ENCODE measurements at places on chromosomes 12 and 14.
A peak's percentile ranks its signal among the peaks of the same experiment; 100 is the strongest.

GRCh38 chr12:54606556-54606955 is 18.1 kb upstream of the PPP1R1A start:
- no peak for DNase-seq

- DNase-seq, result no peak
Measured at GRCh38 chr14:106235356-106236159, 709.2 kb downstream of the TMEM121 start.

- DNase-seq, result no peak
Measured at GRCh38 chr14:22497144-22497423, 91.9 kb downstream of the DAD1 start.

DNA sequence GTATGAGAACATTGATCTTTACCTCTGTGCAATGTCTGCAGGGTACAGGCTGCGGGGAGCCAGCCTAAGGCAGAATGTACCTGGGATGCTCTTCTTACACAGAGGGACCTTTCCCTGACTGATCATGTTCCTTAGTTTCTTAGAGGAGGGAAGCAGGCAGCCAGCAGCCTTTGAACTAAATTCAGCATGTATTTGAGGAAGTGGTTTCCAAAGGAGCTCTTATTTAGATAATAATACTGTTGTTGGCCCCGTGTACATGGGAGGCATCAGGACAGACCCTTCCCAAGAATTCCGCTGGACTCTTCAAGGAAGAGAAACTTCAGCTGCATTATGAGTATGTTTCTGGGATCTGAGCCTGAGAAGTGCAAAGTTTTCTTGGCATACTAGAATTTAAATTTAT is 98.8 kb downstream of the CCDC92 start:
- DNase-seq, result no peak

DNA sequence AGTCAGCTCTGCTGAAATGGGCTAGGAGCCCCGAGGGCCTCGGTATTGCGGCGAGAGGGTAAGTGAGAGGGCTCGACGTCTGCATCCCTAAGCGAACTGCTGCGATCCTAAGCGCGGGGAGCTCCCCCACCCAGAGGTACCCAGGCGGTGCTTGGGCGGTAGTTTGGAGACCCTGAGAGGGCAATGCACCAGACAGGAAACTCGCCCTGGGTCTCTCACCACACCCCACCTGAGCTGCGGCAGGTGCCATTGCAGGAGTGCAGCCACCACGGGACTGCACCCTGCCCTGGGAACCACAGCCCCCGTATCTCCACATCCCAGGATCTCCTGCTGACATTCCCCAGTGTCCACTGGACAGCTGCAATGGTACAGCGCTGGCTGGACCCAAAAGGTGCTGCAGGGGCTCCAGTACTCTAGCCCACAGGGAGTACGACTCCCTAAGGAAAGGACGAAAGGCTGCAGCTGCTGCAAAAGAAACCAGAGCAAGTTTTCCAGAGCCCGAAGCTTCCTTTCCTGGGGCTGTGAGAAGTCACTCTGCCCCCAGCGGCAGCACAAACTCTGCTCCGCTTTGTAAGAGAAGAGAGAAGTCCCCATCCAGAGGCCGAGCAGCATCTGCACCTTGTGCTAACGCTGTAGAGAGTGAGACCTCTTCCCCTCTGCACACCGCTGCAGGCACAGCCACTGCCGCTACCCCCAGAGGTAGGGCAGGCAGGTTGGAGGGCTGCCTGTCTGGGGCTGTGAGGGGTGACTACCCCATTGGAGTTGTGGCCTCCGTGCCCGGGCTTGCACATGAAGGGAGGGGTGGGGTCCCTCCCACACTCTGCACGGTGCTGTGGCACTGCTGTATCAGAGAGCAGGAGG is 31.1 kb upstream of the MON2 start:
- peak; percentile 19 for DNase-seq

- DNase-seq, result no peak
Measured at GRCh38 chr12:105218434-105218833, 17.5 kb downstream of the APPL2 start.

DNA sequence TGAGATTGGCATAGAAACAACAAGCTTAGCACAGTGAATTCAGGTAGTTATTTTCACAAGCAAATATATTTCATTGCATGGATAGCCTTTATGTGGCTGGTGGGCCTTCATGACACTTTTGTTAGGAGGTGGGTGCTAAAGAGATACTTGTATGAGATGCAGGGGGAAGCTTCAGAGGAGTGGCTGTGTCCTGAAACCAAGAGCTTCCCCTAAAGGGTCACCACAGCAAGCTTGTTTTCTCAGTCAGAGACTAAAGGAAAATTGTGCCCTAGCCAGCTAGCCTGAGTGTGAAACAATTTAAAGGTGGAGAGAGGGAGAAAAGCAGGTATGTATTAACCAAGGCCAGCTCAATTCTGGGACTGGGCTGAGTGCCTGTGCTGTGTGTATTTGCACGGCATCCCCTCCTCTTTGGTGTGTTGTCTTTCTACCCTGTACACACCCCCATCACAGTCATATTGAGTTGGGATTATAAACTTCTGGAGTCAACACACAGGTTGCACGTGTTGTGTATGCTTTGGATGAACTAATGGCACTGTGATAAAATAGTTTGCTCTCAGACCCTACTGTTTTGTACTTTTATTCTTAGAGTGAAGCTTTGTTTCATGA is 79.2 kb downstream of the RASSF8 start:
- no peak for DNase-seq

DNA sequence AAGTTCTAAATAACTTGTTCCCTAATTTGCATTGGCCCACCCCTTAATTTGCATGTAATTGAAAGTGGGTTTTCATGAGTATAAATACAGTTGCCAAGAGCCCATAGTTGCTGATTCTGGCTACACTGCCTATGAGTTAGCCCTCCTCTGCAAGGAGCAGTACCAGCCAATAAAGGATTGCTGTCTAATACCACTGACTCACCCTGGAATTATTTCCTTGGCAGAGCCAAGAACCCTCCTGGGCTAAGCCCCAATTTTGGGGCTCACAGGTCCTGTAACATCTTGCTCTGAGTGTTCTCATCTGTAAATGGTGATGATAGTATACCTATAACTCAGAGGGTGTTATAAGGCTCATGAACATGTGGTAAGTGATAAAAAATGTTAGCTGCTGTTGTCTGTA is 6.8 kb downstream of the TTC8 start:
- DNase-seq, result no peak

DNA sequence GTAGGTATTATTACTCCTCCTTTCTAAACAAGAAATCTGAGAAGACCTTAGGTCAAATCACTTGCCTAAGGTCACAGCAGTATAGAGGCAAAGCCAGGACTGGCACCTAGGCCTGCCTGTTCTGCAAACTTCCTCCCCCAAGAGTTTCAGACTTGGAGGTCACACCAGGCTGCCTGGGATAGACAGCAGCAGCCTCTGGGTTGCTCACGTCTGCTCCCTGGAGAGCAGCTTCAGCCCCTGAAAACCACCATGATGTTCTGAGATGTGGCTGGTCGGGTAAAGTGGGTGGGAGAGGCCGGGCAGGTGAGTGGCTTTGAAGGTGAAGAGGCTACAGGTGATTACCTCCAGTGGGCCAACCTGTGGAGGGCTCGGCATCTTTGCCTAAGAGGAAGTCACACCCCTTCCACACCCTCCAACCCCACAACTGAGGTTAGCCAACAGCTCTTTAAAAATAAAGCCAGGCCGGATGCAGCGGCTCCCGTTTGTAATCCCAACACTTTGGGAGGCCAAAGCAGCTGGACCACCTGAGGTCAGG is 37.0 kb upstream of the PNMA1 start:
- DNase-seq, result no peak

DNA sequence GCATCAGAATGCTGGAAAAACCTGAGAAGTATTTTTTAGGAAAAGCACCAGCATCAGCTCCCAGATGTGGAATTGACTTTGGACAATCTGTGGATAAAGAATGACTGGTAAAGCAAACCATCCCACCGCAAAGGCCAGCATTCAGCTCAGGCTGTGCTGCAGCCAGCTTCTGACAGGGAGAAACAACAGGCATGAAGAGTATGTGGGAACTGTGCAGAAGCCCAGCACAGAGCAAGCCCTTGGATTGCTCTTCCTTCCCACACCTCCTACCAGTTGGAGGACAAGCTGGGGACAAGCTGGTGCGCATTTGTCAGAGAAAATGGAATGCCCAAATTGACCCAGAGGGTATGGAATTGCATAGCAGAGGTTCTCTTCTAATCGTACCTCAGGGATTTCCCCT is 228.1 kb downstream of the ANO2 start:
- no peak for DNase-seq

DNA sequence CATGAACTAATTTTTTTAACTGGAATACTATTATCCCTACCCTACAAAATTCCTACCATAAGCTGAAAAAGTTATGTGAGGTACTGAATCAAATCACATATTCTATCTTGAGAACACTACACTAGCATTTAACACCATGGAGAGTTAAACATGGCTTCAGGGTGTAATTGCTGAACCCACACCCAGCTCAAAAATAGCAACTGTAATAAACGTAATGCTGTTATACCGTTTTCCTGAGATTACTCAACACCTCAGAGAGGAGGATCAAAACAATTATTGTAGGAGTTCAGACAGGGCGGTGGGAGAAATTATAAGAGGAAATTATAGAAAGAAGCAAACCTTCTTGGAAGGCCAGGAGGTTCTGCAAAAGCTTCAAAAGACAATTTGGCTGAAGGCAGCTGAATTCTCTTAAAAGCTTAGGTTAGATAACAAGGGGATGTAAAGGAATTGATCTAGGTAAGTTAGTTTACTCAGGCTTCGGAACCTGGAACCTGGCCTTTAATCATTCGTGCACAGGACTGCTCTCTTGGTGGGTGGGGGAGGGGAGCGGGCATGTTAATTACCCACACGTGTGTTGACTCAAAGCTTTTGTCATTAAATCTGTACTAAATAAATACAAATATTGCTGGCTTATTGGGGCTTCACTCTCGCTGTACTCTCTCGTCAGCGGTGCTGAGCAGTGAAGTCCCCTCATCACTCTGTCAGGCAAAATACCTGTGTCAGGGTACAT is 12.1 kb upstream of the IPO8 start:
- DNase-seq, result no peak

DNA sequence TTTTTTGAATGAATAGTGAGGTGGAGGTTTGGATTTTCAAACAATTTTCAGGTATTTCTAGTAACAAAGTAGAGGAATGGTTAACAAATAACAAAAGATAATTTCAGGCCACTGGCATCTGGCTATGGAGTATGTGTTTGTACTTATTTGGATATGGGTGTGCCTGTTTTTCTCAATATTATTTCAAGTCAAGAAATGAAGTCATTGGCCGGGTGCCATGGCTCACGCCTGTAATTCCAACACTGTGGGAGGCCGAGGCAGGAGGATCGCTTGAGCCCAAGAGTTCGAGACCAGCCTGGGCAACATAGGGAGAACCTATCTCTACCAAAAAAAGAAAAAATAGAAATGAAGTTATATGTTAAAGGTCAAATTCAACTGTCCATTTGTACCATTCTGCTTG is 13.9 kb downstream of the SLC35E3 start:
- no peak for DNase-seq

- no peak for DNase-seq
Measured at GRCh38 chr14:83196236-83196635, 1662.6 kb upstream of the SEL1L start.

DNA sequence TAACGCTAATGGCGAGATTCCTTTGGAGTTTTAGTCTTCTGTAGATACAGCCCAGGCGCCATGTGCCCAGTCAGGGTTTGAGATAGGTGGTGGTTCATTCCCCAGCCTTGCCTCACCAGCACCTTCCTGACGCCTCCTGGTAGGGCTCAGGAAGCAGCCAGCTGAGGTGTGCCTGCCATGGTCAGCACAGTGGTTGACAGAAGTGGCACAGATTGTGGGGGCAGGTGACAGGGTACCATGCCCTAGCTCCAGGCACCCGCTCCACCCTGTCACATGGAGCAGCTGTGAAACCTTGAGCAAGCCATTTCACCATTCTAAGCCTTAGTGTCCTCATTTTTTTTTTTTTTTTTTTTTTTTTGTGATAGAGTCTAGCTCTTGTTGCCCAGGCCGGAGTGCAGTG is 45.6 kb downstream of the EVL start:
- DNase-seq, result no peak

GRCh38 chr12:5083955-5084849 is 40.5 kb downstream of the KCNA5 start:
- peak; percentile 27 for DNase-seq

DNA sequence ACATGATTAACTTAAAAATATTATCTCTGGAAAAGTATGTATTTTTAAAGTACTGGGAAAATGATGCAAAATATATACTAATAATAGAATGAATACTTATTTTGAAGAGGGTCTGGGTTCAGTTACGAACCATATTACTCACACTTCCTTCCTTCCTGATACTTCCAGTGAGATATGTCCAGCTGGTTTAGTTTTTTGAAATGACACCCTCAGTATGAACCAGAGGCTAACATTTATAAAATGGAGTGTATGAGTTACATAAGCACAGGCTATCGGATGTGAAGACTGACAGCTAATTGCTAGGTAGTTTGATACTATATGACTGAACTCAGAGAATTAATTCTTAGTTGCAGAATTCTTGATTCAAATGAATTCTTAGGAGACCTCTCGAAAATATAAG is 122.9 kb downstream of the OTOGL start:
- no peak for DNase-seq

DNA sequence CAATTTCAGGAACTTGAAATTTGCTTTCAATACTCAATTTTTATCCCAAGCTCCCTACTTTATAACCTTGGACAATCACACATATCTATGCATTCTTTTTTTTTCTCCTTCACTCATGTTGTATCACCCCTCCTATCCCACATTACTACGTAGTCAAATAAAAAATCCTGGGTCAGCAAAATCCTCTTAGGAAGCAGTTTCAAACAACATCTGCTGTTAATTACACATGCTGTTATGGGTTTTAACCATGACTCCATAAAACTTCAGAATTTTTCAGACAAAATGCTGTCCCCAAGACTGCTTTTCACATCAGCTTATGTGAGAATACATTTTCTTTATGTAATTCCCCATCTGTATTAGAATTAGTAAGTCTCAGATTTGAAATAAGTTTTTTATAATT is 61.7 kb downstream of the LRFN5 start:
- DNase-seq, result no peak

GRCh38 chr14:96364962-96365361 is 1.6 kb downstream of the GSKIP start:
- no peak for DNase-seq

DNA sequence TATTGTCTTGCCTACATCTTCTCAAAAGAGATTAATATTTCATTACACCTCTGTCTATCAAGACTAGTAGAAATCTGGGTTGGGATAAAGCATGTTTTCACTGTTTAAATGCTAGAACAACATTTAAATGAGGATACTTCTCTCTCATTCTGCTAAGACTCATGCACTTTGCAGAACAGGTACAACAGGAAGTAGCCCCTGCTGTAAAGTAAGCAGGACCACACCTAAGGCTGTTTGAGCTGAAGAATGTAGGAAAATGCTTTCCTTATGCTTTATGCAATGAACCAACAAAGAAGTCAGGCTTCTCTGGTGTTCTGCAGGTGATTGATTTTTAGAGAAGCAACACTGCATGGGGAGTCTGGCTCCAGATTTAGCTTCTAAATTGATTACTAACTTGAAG is 89.4 kb downstream of the PAX9 start:
- no peak for DNase-seq

All from stimulated activated CD4-positive, alpha-beta T cell treated with anti-CD3 and anti-CD28 coated beads, Interleukin-2, amount 100 ng/mL, for 48 hours (primary cell).